ELF-1 (cell line): ENCODE measurements at places on chromosomes 4 and X.

GRCh38 chr4:130814896-130815295 lies 1718.9 kb downstream of the C4orf33 start:
- no peak for DNase-seq

DNA sequence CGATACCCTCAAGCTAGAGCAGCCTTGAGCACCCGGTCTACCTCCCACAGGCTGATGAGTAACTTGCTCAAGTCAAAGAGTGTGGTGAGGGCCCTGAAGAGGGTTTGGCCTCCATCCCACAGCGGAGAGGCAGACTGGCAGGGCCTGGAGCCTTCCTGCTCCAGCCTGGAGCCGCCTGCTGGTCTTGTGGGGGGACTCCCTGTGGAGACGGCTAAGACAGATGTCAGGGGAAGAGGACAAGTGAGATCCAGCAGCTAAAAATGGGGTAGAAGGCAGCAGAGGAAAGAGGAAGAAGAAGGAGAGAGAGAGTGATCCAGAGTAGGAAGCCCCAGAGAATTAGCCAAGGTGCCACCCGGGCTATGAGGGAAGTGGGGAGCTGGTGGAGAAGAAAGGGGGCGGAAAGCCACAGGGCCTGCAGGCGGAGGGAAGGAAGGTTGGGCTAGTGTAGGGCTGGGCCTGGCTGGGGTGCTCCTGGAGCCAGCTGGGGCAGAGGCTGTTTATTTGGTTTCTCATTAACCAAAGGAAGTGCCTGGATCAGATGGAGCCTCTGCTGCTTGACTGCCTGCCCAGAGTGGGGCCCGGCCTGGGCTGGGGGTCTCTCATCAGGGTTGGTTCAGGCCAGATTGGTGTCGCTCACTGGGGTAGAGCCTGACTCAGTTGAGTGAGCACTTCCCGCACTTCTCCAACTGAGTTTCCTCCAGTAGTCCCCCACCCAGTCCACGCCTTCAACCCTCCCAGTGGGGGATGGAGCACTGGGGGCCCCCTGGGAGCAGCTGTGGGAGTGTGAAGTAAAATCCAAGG lies 14.2 kb downstream of the EFNB1 start:
- no peak for DNase-seq

GRCh38 chr4:105306158-105306781 lies 159.6 kb downstream of the TET2 start:
- no peak for DNase-seq

DNA sequence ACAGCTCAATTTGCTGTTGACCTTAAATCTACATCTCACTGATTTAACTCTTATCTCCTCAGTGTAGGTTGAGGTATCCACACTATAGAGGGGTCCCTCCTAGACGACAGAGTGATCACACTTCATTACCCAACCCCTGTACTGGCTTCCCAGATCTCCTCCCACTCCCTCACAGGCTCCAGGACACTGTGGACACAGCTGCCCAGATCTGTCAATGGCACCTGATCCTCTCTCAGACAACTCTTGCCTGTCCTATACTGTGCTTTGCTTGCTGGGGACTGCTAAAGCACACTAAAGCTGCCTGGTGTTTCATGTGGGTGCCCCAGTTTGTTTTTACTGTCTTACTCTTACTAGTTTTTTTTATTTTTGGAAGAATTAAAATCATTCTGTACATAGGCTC lies 27.9 kb downstream of the RAB40AL start:
- no peak for DNase-seq

DNA sequence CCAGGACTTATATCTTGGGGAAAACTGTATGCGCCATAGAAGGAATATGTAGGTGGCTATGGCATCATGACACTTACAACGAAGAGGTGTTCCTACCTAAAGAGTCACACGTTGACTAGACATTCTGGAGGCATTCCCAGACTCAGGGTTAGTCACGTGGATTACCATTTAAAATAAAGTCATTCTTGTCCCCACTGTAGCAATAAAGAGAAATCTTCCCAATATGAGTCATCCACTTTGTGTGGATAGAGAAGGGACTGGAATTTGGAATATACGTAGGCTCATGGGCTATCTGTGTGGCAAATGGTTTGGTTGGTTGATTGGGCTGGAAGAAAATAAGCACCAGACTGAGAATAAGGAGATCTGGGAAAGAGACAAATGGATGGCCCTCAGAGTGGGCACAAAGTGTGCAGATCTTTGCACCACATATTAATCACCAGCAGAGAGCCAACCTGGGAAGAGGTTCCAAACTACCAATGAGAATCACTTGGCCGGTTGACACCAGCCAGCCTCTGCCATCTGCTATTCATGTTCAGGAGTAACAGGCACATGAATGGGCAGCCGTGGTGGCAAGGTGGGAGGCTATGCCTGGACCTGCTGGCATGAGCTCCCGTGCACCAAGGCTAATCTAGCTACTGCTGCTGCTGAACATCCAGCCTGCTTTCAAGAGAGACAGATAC lies 41.0 kb downstream of the MTNR1A start:
- DNase-seq, result no peak

DNA sequence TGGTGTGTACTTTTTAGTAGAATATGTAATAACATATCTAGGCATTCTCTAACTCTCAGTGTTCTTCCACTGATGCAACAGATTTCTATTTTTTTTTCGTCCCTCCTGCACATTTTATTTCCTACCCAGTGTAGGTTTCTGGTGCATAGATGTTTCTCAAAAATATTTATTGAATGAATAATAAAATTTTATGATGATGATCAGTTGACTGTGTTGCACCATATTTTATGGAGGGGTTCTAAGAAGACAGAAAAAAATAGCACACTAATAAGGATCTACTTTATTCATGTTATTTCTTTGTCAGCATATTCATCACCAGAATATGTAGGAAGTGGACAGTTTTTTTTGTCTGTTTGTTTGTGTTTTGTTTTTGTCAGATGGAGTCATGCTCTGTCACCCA lies 2529.3 kb downstream of the ARAP2 start:
- DNase-seq, result no peak

DNA sequence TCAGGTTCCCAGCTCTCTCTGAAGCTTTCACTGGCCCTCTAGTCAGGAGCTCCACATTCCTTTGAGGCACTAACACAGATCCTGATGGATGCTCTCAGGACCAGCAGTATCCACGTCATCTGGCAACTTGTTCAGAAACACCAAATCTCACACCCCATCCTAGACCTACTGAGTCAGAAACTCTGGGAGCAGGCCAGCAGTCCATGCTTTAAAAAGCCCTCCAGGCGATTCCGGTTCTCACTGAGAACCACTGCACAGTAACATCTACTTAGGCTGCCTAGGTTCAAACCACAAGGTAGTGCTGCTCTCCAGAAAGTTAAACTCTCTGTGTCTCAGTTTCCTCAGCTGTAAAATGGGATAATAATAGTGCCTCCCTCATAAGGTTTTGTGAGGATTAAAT lies 55.3 kb downstream of the CCDC158 start:
- DNase-seq, result no peak

- DNase-seq, result peak; percentile 43
These were observed 575 bp downstream of the MAP7D2 start for GRCh38 chrX:20116087-20116576.

- no peak for DNase-seq
These were observed 22.4 kb downstream of the TLR2 start for GRCh38 chr4:153706519-153706918.

DNA sequence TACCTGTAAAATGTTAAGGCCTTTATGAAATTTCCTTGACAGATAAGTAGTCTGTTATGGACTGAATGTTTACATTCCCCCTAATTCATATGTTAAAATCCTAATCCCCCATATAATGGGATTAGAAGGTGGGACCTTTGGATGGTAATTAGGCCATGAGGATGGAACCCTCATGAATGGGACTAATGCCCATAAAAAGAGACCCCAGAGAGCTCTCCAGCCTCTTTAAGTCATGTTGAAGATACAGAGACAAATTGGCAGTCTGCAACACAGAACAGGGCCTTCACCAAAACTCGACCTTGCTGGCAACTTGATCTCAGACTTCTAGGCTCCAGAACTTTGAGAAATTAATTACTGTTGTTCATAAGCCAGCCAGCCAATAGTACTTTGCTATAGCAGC lies 1344.5 kb upstream of the PCDH7 start:
- DNase-seq, result no peak

GRCh38 chr4:41719417-41719816 lies 29.1 kb downstream of the PHOX2B start:
- DNase-seq, result no peak

- DNase-seq, result no peak
These were observed 5.1 kb upstream of the PRMT9 start for GRCh38 chr4:147689067-147689466.

- DNase-seq, result no peak
These were observed 33.8 kb upstream of the ARMCX2 start for GRCh38 chrX:101693476-101693875.

- DNase-seq, result peak; percentile 80
These were observed 581 bp upstream of the STK32B start for GRCh38 chr4:5050520-5051277.

- DNase-seq, result no peak
These were observed 138.7 kb upstream of the RAPGEF2 start for GRCh38 chr4:158964114-158964727.

- no peak for DNase-seq
These were observed 396.8 kb downstream of the TRAM1L1 start for GRCh38 chr4:116688536-116688935.

DNA sequence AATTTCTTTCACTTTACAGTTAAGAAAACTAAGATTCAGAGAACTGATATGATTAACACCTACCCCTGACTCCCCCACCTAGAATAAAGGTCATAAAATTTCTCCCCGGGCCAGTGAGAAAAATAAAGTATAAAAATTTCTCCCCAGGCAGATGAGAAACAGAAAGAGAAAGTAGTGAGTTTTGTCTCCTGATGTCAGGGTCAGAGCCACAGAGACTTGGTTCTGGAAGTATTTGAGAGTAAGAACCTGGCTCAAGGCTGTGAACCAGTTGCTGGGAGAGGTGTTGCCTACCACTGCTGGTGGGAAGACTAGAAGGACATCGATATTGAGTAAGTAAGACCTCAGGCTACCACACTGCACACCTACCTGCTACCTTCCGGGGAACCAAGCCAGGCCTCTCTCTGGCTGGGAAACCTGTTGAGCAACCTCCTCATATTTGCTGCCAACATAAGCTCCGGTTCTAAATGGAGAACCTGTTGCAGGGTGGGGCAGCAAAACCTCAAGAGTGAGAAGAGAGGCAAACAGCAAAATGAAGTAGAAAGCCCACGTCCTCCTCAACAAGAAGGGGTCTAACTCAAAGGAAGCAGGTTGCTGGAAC lies 104.2 kb upstream of the PUDP start:
- DNase-seq, result peak; percentile 69

DNA sequence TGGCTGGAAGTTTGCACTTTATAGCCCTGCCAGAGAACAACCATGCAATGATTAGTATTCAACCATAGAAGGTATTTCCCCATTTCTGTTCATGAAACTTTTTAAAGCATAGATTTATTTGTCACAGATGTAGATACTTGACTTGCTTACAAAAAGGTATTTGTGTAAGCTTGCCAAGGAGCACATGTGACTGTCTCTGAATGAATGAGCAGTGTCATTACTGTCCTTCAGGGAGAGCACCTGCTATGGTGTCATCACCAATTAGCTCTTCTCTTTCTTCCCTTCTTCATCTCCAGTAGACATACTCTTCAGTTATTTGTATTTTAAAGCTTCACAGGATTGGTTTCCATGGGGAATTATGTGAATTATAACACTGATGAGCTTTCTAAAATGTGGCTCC lies 1064.7 kb upstream of the GRIA3 start:
- DNase-seq, result no peak

GRCh38 chrX:101051153-101051548 lies 760 bp downstream of the TRMT2B start:
- DNase-seq, result no peak

- DNase-seq, result no peak
These were observed 30.7 kb downstream of the KDM5C start for GRCh38 chrX:53194308-53194707.

DNA sequence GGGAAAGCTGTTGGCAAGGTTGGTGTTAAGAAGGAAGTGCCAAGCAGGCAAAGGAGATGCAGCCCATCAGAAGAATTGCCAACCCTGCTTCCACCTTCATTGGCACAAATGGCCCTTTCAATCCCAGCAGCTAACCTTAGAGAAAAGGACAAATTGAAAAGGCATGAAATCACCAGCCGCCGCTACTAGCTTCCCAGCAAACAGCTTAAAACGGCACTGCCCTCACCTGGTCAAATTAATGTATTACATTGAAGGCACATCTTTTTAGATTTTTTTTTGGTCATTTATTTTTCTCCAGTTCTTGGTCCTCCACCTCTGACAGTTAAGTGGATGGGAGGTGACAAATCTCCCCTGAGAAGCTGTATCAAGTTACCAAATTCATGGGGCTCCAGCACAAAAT lies 51.0 kb upstream of the NHSL2 start:
- DNase-seq, result peak; percentile 69

GRCh38 chr4:136495076-136495475 lies 1037.2 kb downstream of the PCDH18 start:
- DNase-seq, result no peak

- DNase-seq, result no peak
These were observed 491.0 kb upstream of the MAGEB2 start for GRCh38 chrX:29724316-29724715.

GRCh38 chr4:75028196-75028854 lies 95.4 kb downstream of the PARM1 start:
- no peak for DNase-seq

- peak; percentile 56 for DNase-seq
These were observed at the start of gene BEX1 for GRCh38 chrX:103063918-103064434. TSS of gene BEX1 (minus strand) at chrX:103064171. CDS start at chrX:103063274, 897 bp downstream.

- no peak for DNase-seq
These were observed 34.6 kb upstream of the TBC1D9 start for GRCh38 chr4:140790765-140791164.

GRCh38 chr4:27973700-27974099 lies 1113.1 kb downstream of the STIM2 start:
- DNase-seq, result no peak

GRCh38 chr4:6785572-6785925 lies 3.0 kb downstream of the KIAA0232 start:
- no peak for DNase-seq

- DNase-seq, result no peak
These were observed 66.9 kb upstream of the INPP4B start for GRCh38 chr4:142913034-142913433.

DNA sequence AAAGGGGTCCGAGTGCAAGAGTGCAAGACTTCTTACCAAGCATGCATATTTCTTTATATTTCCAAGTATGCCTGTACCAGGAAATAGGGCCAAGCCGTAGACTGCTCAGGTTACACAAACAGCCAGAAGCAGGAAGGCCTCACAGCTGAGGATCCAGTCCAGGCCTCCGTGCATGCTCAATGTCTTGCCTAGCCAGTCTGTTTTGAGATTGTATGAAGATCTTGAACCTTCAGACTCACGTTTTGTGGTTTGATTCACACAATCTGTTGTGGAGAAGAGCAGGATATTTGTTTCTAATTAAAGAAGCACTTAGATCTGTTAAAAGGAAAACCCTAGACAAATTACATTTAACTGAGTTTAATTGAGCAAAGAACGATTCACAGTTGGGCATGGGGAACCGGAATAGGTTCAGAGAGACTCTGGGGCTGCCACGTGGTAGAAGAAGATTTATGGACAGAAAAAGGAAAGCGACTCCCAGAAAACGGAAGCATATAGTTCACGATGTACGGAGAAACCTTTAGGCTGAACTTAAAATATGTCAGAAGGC lies 1.2 kb downstream of the MGST2 start:
- peak; percentile 44 for DNase-seq

- no peak for DNase-seq
These were observed 98.0 kb downstream of the ATP11C start for GRCh38 chrX:139834879-139835278.

GRCh38 chr4:150680651-150681050 lies 98.7 kb downstream of the MAB21L2 start:
- DNase-seq, result no peak

- no peak for DNase-seq
These were observed 19.7 kb downstream of the PRIMPOL start for GRCh38 chr4:184669251-184669650.
